ENCODE measurements at places on chromosomes 1 and 21.

DNA sequence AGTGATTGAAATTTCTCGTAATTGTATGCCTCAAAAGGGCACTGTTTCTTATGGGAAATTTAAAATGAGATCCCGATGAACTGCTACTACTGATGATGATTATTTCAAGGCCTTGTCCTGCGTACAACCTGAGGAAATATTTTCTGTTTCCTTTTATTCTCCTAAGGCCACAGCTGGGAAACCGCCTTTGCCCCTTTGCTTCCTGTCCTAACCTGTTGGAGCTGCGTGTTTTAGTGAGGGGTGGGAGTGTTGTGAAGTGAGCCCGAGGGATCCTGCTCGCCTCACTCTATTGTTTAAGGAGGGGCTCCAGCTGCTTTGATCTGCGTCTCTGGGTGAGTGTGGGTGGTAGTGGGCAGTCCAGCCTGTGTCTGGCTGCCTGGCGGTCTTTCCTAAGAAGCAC lies 14.4 kb downstream of the LAMC2 start:
- no peak for DNase-seq

DNA sequence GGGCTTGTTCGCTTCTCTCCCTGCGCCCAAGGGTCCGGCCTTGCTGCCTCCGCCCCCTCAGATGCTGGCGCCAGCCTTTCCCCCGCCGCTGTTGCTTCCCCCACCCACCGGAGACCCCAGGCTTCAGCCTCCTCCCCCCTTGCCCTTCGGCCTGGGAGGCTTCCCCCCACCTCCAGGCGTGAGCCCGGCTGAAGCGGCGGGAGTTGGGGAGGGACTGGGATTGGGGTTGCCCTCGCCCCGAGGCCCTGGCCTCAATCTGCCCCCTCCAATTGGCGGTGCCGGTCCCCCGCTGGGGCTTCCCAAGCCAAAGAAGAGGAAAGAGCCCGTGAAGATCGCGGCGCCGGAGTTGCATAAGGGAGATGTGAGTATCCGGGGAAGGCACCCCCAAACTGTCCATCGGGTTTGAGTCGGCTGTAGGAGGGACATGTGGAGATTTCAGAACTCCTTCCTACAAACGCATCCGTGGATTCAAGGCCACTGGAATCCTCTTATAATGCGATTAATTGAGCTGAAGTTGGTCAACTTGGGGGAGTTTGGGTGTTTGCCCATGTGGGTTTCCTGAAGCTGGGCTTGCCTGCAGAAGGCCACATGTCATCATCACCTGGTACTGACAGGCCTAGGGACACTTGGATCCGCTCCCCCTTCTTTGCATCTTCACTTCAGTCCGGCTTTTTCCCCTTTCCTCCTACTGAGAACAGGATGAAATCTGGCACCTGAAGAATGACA lies 707 bp downstream of the PRCC start:
- no peak for DNase-seq

- no peak for DNase-seq
Observed at GRCh38 chr1:17315542-17316130, 7.6 kb downstream of the PADI4 start.

- DNase-seq = peak; percentile 50
Observed at GRCh38 chr1:161139766-161140165, 7.3 kb upstream of the DEDD start.

- peak; percentile 55 for DNase-seq
Observed at GRCh38 chr1:24275510-24275909, 43.6 kb upstream of the GRHL3 start.

DNA sequence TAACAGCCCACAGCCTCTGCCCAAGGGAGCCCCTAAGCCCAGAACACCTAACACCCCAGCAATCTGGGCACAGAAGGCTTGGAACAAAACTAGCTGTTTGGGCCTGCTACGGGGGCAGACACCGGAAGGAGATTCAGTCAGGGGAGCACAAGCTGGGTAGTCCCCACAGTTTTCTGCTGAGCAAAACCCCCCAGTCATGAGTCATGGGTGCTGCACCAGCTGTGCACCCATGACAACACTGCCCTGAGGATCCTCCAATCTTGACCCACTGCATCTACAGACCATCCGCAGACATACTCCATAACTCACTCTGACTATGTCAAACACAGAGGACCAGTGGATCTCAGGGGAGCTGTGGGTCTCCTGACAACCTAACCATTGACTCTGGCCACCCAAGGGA lies 105.1 kb downstream of the LRIG2 start:
- DNase-seq = no peak

- no peak for DNase-seq
Observed at GRCh38 chr1:162901243-162901642, 40.3 kb upstream of the CCDC190 start.

GRCh38 chr1:101451888-101452287 lies 215.1 kb downstream of the S1PR1 start:
- no peak for DNase-seq

GRCh38 chr1:99766378-99766800 lies at the start of gene FRRS1:
TSS of gene FRRS1 (minus strand) at chr1:99766635. CDS start at chr1:99748768, 17,867 bp downstream.
- peak; percentile 75 for DNase-seq

DNA sequence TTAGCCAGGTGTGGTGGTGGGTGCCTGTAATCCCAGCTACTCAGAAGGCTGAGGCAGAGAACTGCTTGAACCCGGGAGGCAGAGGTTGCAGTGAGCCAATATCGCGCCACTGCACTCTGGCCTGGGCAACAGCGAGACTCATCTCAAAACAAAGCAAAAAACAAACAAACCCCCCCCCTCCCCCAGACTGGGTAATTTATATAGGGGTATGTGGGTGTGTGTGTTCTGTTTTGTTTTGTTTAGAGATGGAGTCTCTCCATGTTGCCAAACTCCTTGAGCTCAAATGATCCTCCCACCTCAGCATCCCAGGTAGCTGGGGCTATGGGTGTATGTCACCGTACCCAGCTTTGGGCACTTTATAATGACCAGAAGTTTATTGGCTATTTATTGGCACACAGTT lies 73.6 kb downstream of the SLC27A3 start:
- no peak for DNase-seq

GRCh38 chr1:36560177-36560576 lies 77.5 kb upstream of the CSF3R start:
- no peak for DNase-seq

DNA sequence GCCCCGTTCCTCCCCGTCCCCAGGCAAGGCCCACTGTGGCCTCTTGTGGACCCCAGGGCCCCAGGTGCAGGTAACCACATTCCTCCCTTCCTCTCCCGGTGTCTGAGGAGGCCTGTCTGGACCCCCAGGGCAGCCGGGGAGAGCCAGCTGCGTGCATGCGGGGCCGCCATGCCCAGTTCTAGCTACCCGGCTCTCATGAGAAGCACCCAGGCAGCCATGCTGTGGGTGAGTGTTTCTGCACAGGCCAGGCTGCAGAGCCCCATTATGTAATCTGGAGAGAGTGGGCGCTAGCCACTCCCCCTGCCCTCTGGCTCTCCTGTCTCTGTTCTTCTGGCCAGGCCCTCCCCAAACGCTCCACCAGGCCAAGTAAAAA lies 18.4 kb upstream of the PLEKHG5 start:
- DNase-seq = no peak

DNA sequence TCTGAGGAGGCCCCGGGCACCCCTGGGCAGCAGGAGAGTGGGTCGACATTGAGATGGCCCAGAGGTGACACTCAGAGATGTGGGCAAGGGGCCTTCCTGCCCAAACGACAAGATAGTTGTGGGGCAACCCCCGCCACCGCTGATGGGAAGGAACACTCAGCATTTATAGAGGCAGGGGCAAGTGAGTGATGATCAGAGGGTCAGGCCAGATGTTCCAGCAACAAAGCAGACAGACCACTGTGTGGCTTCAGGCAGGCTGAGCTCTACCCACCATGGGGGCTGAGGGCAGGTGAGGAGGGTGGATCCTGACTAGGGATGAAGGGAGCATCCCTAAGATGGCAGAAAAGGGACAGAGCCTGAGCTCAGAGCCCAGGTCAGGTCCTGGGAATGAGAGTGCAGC lies 362.7 kb downstream of the PTPRU start:
- DNase-seq = no peak

- DNase-seq = peak; percentile 26
Observed at GRCh38 chr1:45493116-45493697, 2.2 kb upstream of the TESK2 start.

DNA sequence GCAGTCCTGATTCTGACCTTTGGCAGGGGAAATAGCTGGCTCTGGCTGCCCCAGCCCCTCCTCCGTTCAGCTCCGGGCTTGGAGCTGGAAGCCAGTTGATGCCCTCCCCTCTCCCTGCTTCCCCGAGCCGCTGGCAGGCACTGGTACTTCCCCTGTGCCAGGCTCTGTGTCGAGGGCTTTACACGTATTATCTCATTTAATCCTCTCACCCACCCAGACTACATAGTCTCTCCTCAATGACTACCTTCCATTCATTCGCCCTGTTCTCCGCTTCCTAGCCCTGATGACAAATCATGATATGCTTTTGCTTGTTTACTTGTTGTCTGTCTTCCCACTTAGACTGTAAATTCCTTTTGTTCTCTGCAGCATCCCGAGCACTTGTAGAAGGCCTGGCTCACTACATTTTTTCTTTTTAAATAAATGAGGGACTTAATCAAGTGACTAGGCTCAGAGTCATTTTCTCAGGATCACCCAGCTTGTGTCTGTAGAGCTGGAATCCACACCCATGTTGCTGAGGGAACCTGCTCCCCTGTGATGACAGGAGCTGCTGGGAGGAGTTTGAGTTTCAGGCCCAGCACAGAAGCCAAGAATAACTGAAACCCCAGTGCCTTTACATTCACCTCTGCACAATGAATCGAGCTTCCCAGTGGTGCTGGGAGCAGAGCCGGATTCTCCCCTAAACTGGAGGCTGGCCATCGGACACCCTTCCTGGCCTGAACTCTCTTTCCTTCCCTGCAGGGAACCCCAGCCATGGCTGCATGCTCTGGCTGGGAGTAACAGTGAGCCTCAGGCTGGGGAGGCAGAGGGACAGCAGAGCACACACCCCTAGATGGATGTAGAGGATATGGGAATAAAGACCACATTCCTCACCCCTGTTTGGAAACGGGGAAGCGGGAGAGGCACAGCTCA lies 58.3 kb downstream of the UBIAD1 start:
- DNase-seq = peak; percentile 30

DNA sequence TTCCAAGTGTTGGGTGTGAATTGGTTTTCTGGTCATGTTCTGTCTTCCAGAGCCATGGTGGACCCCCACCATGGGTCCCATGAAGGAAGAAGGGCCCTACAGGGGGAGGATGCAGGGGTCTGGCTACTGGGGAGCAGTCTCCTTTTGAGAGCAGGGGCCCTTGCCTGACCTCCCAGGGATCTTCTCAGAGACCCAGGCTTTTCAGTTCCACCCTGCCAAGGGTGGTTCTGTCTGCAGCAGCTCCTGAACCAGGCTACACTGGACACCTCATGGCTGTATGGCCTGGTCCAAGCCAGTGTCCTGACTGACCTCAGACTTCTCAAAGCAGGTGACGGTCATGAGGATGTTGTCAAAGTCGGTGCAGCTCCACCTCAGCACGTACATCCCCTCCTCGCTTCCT lies 109.0 kb downstream of the JAK1 start:
- no peak for DNase-seq

- peak; percentile 70 for DNase-seq
Observed at GRCh38 chr1:186511761-186512637, 51.1 kb upstream of the PDC start.

- DNase-seq = peak; percentile 86
Observed at GRCh38 chr1:21783679-21784603, 992 bp upstream of the USP48 start.

DNA sequence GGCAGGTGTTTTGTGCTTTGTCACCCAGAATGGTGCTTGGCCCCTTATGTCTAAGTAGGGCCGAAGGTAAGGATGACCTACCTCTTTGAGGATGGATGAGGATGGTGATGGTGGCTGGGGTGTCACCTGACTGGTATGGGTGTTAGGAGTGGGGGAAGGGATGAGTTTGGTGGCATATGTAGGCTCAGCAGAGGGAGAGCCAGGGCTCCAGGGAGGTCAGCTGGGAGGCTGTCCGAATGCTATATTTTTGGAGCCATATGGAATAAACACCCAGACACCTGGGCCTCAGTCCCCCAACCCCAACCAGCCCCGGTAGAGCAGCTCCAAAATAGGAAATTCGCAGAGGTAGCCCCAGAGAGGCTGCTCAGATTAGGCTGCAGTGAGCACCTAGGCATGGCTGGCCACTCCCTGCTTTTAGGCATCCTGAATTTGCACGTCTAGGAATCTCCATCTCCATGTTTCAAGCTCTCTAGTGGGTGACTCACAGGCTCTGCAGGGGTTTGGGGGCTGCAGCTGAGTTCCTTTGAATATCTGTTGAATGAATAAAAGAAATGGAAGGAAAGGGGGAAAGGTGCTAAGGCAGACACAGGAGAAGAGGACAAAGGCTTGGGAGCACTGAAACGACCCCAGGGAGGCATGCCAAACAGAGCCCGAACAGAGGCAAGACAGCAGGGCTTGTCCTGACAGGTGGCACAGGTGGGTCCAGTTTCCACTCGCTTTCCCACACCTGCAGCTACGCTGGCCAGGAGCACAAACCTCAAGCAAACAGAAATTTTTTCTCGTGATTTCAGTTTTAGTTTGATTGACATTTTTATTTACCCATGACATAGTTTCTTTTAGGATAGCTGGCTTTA lies 135.3 kb upstream of the EDN2 start:
- no peak for DNase-seq

DNA sequence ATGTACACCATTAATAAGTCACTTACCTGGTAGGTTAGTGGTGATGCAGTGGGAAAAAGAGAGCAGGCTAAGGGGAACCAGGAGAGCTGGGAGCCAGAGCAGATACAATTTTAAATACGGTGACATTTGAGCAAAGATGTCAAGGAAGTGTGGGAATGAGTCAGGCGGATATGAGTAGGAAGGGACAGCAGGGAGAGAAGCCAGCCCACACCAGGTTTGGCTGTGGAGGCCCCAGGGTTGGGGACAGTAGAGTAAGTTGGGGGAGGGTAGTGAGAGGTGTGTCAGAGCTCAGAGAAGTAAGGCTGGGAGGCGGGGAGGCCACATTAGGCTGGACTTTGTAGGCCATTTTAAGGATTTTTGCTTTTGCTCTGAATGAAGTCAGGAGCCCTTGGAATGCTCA lies 482.0 kb downstream of the DISC1 start:
- peak; percentile 25 for DNase-seq

DNA sequence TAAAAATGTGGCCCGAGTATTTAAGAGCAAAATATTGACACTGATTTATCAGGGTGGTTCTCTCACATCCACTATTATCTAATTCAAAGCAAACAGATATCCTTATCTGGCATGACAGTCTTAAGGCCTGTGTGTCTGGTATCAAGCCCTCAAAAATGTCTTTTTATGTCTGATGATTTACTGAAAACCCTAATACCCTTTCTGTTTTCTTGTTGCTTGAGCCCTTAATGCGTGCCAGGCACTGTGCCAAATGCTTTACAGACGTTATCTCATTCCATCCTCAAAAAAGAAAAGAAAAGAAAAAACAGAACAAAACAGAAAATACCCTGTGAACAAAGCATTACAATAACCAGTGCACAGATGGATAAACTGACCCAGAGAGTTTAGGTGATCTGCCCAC lies 5.7 kb downstream of the DUSP23 start:
- no peak for DNase-seq
